Activated gamma-delta T cell (primary cell): ENCODE measurements at places on chromosomes 7 and 10.

- no peak for DNase-seq
Observed at GRCh38 chr7:39056153-39056552, 78.4 kb downstream of the POU6F2 start.

DNA sequence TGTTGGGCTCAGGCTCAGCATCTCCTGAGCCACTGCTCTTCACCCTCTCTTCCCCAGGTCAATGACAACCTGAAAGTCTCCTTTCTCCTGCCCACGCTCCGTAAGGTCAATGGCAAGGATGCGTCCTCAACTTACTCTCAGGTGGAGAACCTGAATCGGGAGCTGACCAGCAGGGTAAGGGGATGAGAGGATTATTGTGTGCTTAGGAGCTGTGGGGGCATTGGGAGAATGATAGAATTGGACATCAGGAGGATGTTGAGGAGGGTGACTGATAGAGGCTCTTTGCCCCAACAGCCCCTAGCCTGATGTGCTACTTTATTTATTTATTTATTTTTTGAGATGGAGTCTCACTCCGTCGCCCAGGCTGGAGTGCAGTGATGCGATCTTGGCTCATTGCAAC is 1.3 kb downstream of the LRWD1 start:
- no peak for DNase-seq

- no peak for DNase-seq
Observed at GRCh38 chr10:4144817-4145216, 359.8 kb upstream of the KLF6 start.

GRCh38 chr7:30005464-30005863 is 15.9 kb upstream of the SCRN1 start:
- DNase-seq: no peak

DNA sequence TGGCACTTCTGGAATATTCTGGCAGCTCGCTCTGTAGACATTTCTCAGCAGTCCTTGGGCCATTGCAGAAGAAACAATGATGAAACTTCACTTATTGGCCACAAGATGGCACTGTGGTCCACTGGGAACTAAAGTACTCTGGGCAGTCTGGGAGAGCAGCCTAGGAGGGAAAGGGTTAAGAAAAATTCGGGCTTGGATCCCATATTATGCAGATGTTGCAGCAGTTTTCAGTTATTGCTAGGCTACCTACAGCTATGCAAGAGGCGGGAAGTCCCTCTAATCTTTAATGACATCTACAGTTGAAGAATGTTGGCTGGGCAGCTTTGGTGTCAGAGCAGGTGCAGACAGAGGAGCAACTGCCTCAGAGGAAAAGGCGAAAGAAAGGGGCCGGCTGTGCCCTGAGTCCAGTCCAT is 201.7 kb upstream of the PRSS58 start:
- DNase-seq: no peak

GRCh38 chr10:480928-481552 is 208.4 kb downstream of the DIP2C start:
- no peak for DNase-seq

DNA sequence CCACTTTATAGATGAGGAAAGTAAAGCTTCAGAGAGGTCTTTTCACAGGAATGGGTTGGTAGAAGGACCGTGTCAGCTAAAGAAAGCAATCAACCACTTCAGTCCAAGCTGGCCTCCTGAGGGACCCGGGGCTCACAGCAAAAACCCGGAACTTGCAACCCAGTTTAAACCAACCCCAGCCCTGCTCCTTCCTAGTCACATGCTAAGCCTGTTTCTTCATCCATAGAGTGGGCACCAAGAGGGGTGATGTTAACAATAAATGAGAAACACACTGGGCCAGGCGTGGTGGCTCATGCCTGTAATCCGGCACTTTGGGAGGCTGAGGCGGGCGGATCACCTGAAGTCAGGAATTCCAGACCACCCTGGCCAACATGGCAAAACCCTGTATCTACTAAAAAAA is 12.1 kb upstream of the NPFFR1 start:
- no peak for DNase-seq

GRCh38 chr10:28842321-28842720 is 165.0 kb downstream of the BAMBI start:
- no peak for DNase-seq

- peak; percentile 52 for DNase-seq
Observed at GRCh38 chr10:77877441-77878344, 48.9 kb downstream of the DLG5 start.

- DNase-seq: no peak
Observed at GRCh38 chr10:16727666-16728065, 89.6 kb downstream of the RSU1 start.

GRCh38 chr7:77538281-77539212 is 1.5 kb downstream of the PTPN12 start:
- no peak for DNase-seq

DNA sequence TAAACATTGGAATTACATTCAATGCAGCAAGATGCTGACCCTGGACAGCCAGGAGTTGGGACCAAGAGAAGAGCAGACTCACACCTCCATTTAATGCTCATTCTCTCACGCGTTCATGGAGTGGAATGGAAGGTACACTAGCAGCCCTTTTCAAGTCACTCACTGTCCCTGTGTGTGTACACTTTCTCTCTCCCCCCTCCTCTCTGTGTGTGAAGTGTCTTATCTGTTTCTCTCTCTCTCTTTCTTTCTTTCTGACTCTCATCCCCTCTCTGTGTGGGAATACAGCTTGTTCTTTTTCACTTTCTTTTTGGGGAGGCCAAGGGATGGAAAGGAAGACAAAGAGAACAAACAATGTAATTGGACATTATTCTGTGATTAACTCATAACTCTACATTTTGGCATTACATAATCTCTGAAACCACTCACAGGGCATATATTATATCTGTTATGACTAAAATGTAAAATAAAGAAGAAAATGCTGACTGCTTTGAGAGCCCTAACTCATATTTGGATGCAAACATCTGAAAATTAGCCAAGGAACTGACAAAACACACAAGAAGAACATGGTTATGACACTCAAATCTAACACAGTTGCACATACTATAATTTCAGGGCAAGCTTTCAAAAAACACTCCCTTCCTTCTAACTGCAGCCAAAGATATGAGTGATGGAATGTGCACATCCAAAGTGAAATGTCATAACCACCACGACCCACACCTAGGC is 188.8 kb downstream of the PARD3 start:
- DNase-seq: no peak

DNA sequence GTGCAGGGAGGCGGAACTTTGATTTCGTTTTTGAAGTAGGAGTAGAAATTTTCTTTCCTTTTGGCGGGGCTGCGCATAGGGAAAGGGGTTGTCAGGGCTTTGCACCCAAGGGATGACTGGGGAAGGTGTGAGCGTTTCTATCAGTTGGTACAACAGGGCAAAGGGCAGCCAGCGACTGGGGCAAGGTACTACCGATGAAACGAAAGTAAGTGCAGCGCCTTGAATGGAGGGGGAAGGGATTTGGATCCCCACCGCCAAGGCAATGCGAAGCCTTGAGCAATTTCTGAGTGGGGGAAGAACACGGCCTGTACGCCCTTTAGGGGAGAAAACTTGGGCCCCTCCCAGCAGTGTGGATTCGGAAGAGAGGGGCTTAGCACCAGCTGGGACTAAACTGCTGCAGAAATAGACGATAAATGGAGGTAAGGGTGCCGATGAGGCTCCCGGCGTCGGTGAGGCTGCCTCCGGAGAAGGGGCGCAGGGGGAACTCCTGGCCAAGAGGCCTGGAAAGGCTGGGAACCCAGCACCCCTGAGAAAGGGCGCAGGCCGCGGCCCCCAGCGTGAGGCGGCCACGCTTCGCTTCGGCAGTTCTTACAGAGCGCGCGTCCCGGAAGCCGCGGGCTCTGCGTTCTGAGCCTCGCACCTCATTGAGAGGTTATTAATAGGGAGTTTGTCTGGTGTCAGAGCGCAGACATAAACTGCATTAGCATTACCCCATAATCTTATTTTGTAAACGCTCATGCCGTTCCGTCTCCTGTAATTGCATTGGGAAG is 10.0 kb upstream of the TLX1 start:
- no peak for DNase-seq

DNA sequence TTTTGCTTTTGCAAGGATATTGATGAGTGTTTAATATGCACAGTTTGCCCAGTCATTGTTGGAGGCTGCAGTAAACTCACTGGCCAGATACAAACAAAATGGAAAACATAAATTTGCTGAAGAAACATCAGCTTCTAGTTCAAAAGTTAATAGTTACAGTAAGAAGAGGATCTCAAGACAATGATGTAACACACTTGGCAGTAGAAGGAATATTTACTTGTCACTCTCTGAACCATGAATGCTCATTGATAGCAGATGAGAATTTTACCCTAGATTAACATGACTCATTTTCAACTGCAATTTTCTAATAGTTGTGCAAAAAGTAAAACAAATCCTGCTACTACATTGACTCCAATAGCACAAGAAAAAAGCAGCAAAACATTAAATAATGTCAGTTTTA is 47.7 kb downstream of the VWC2 start:
- DNase-seq: no peak

GRCh38 chr7:6290319-6290741 is 17.9 kb upstream of the CYTH3 start:
- no peak for DNase-seq

DNA sequence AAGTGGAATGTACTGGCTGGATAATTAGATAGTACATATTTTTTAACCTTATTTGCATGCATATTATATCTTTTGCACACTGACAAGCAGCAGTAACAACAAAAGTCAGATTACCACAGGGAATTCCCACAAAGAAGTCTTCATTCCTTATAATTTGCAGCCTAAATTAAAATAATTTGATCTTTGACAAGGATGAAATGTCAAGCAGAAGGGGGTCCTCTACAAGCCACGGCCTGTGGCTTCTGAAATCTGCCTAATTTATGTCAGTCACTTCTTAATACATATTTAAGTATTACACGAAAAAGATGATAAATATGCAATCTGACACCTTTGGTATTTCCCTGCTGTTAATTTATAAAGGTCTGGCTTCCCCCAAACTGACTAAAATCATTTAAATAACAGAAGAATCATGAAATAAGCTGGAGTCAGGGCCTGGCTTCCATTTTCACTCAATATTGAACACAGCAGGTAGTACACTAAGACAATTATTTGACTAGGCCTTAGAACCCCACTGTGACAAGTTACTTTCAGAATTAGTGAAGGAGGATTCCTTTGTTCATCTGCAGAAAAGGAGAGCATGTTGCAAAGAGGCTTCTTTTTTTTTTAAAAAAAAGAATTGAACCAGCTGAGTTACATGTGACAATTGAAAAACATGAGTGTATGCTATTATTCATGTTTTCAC is 351.1 kb upstream of the ETV1 start:
- DNase-seq: no peak

- no peak for DNase-seq
Observed at GRCh38 chr10:121236621-121237020, 361.6 kb downstream of the FGFR2 start.

- no peak for DNase-seq
Observed at GRCh38 chr10:10526846-10527245, 490.8 kb upstream of the CELF2 start.
